HTR-8/SVneo (cell line): ENCODE measurements at places on chromosomes 1 and 21.

DNA sequence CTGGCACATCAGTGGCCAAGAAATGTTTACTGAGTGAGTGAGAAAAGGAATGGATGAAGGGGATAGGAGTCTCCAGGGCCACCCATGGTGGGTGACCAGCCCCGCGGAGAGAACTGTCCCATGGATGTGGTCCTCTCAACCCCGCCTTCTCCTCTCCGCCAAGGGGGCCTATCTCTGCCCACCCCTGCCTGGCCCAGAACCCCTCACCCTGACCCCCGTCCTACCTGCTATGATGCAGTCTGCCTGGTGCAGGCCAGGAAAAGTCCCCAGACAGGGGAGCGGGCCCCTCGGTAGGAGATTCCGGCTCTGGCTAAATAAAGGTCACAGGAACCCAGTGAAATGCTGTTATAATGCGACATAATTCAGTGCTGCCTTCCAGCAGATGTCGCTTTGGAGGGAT is 107.6 kb downstream of the PTPRU start:
- no peak for DNase-seq

DNA sequence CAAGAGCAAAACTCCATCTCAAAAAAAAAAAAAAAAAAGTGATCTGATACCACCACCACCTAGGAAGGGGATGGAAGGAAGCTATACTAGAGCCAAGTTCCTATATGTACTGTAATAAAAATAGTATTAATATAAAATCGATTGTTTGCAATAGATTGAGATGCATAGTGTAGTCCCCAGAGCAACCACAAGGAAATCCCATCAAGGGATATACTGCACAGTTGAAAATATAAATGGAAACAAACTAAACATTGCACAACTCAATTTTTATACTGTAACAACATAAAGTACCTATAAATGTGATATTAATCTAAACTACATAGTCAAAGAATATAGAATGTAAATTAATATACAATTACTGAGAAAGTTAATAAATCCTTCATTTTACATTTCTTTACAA is 20.9 kb upstream of the PSMG1 start:
- DNase-seq = no peak

- no peak for DNase-seq
Observed at GRCh38 chr1:219797683-219798082, 130.7 kb downstream of the SLC30A10 start.

DNA sequence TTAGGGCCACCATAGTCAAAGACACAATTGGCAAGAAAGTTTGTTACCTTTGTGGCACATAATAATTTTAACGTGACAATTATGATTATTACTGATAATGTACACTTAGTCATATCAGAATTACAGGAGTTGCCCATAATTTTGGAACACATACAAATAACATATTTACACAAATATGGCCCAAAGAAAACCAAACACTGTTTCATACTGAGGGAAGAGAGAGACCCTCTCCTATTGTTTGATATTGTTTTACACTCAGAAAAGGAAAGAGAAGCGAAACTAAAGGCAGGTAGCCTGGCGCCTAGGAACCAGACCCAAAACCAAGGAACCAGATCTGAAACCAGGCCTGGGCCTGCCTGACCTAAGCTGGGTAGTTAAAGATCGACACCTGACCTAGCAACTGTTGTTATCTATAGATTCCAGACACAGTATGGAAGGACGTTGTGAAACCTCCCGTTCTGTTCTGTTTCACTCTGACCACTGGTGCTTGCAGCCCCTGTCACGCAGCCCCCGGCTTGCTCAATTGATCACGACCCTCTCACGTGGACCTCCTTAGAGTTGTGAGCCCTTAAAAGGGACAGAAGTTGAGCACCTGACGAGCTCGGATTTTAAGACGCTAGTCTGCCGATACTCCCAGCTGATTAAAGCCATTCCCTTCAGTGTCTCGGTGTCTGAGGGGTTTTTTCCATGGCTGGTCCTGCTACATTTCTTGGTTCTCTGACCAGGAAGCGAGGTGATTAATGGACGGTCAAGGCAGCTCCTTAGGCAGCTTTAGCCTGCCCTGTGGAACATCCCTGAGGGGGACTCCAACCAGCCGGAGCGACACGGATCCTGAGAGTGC is 27.9 kb downstream of the C1orf115 start:
- no peak for DNase-seq

DNA sequence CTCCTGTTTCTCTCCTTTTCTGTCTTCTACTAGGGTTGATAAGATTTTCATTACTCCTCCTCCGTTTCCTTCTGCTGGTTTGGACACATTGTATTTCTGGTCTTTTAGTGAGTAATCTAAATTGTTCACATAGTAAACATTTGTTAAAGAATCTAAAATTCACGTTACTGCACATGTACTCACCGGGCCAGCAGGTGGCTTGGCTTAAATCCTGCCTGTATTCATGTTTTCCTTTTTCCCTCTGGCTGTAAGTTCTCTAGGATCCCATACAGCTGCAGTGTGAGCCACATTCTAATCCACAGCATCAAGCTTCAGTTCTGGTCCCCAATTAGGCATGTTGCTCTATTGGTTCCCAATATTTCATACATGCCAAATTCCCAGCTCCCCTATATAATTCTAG is 958.3 kb downstream of the ADGRL2 start:
- DNase-seq = no peak

DNA sequence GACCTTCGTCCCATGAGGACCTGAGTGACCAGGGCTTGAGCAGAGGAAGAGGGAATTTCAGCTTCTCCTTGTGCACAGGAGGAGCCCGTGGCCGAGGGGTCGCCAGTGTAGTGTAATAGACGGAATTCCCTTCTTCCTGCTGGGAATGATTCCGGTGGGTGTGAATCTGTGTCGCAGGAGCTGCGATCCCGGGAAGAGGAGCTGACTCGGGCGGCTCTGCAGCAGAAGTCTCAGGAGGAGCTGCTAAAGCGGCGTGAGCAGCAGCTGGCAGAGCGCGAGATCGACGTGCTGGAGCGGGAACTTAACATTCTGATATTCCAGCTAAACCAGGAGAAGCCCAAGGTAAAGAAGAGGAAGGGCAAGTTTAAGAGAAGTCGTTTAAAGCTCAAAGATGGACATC is 34.4 kb downstream of the MAP3K21 start:
- DNase-seq = no peak

DNA sequence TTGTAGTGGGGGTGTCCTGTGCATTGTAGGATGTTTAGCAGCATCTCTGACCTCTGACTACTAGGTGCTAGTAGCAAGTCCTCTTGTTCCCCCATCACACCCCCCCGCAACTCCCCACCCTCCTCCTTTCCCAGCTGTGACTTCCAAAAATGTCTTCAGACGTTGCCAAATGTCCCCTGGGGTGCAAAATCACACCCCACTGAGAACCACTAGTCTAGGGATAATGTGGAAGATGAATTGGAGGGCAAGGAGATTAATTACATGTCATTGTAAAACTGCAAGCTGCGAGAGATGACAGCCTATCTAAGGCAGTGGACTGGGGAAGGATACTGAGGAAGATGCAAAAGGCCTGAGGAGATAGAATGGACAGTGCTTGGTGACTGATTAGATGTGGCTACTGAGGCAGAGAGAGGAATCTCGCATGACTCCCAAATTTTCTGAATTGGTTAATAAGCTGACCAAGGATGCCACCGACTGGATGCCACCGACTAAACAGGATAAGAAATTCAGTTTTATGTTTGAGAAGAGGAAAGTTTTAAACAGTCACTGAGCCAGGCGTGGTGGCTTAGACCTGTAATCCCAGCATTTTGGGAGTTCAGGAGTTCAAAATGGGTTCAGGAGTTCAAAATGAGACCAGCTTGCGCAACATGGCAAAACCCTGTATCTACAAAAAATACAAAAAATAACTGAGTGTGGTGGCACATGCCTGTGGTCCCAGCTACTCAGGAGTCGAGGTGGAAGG is 3.1 kb upstream of the JAK1 start:
- no peak for DNase-seq

DNA sequence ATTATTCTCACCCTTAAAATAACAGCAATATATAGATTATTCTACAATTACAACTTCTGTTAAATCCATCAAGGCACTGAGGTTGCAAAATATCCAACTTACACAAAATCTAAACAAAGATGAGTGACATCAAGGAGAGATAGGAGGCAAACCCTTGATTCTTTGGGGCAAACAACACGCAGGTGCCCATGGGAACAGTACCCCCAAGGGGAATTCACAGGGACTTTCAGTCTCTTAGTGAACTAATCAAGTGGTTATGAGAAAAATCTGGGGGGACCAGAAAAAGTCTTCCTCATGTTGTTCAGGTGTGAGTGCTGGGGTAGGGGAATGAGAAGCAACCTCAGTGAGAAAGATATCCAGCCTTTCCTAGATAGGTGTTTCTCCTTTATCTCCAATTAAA is 1107.9 kb downstream of the PLA2G4A start:
- DNase-seq = no peak
